ENCODE measurements at places on chromosomes 2 and 18.

DNA sequence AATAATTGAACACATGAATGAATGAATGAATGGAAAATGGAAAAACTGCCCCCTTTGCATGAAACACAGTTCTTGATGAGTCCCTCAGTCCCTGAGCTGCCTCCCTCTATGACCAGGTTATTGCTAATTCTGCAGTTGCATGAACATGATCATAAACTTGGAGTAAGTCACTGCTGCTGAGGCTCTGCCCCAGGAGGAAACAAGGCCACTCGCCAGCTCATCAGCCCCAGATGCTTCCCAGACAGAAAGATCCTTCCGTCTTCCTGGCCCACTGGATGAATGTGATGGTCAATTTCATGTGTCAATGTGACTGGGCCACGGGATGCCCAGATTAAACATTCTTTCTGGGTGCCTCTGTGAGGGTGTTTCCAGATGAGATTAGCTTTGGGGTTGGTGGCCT lies 16.4 kb downstream of the GPR45 start:
- DNase-seq = no peak

- no peak for DNase-seq
Observed at GRCh38 chr2:201854221-201854801, 48.0 kb downstream of the CDK15 start.

DNA sequence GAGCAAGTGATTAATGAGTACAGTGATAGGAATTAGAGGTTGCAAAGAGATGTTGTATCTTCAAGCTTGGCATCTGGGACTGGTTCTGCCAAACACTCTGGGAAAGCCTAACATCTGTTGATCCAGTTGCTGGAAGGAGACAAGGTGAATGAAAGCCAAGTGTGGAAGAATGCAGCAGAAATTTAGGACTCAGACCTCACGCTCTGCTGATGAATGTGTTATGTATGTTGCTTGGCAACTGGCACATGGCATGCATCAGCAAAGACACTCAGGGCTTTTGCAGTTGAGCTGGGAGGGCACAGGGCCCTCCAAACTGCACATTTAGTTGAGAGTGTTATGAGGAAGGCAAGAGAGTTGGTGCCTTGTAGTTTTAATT lies 105.5 kb downstream of the COLEC12 start:
- no peak for DNase-seq

GRCh38 chr2:30253873-30254684 lies 22.7 kb downstream of the LBH start:
- DNase-seq = no peak

DNA sequence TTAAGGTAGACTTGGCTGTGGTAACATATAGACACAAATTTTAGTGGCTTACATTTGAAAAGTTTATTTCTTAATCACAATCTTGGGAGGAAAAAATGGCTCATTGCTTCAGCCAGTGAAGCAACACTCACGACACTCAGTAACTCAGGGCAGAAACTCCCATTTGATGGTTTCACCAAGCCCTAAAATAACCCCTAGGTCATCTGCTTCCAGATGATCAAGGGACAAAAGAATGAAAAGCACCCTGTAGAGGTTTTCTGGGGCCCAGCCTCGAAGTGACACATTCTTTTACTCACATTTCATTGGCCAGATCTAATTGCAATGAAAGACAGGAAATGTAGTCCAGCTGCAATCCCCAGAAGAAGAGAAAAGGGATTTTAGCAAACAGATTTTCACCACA lies 275.9 kb downstream of the TMX3 start:
- DNase-seq = no peak

DNA sequence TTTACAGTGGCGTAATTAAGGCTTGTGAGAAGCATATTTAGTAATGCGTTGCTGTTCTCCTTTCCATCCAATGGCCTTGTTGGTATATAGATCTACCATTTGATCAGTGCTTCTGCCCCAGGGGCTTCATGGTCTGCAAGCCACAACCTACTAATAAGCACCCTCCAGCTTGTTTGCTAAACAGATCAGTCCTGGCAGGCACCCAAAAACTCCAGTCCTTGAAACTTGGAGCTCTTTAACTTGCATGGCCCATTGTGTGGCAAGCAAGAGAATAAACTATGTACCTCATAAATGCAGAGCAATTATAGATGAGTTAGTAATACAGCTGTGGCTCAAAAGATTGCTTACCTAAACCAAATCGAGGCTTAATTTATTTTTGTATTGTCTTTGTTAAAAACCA lies 158.5 kb downstream of the FTCDNL1 start:
- DNase-seq = no peak

- DNase-seq = peak; percentile 95
Observed at GRCh38 chr2:232315049-232315922, 63.3 kb upstream of the ALPP start.

DNA sequence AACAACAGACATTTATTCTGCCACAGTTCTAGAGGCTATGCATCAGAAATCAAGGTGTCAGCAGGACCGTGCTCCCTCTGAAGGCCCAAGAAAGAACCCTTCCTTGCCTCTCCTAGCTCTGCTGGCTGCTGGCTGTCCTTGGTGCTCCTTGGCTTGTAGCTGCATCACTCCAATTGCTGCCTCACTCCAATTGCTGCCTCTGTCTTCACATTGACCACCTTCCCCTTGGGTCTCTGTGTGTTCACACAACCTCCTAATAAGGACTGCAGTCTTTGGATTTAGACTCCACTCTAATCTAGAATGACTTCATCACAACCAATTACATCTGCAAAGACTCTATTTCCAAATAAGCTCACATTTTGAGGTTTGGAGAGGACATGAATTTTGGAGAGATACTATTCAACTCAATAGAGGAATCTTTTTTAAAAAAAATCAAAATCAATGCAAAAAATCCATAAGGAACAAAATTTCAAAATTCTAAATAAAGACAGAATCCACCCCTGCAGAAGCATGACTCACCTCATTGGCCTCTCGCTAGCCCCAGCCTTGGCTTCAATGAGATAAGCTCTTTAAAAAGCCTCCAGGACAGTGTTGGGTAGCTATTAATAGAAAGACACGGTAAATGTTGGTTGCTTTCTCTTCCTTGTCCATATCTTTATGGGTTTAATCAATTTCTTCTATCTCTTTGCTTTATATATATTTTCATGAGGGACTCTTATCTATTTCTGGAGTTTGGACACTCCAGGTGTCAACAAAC lies 267.6 kb upstream of the MGAT5 start:
- no peak for DNase-seq

DNA sequence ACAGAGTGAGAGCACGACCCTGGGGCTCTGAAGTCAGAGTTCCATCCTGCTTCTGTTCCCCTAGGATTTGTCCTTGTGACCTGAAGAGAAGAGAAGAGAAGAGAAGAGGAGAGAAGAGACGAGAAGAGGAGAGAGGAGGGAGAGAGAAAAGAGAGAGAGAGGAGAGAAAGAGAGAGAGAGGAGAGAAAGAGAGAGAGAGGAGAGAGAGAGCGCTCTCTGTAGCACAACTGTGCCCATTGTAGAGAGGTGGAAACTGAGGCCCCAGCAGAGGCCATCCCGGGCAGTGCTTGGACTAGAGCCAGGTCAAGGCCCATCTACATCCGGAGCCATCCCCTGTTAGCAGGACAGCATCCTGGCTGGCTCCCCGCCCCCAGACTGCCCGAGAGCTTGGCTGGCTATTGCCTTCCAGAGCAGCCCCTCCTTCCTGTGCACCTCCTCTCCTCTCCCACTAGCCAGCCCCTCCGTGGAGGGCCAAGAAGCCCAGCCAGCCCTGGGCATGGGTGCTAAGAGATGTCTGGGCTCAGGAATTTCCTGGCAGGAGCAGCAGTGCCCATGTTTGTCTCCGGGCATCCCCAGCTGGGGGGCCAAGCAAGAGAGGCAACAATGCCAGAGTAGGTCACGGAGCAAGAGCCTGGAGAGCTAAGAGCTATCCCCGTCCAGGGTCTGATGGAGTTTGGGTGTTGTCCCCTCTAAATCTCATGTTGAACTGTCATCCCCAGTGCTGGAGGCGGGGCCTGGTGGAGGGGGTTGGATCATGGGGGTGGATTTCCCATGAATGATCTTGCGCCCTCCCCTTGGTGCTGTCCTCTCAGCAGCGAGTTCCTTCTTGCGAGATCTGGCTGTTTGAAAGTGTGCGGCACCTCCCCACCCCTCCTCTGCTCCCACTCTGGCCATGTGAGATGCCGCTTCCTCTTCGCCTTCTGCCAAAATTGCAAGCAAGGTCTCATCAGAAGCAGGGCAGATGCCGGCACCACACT lies 18.2 kb upstream of the GPR55 start:
- DNase-seq = peak; percentile 92

DNA sequence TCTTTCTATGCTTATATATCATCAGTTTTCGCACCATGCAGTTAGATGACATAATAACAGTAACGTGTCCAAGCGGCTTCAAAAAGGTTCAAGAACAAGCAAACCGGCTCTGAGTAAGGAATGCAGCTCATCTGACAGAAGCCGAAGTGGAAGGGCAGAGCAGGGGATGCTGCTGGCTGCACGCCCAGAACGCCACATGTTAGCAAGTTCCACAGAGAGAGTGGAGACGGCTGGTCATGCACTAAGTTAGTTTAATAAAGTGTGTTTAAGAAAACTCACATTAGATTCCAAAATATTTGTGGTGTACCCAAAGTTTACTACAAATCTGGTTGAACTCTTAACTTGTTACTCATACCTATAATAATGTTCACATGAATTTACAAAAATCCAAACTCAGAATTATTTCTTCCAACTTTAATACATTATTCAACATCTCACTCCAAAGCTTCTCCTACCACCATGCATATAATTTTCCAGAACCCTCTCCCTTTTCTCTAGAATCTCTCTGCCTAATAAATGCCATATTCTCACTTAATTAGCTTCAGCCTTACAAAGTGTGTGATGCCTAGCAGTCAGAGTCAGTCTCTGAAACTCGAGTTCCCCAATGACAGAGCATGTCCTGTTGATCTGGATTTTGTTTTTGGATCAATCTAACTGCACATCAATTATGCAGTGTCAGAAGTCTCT lies 170.0 kb downstream of the DNAH7 start:
- DNase-seq = no peak

DNA sequence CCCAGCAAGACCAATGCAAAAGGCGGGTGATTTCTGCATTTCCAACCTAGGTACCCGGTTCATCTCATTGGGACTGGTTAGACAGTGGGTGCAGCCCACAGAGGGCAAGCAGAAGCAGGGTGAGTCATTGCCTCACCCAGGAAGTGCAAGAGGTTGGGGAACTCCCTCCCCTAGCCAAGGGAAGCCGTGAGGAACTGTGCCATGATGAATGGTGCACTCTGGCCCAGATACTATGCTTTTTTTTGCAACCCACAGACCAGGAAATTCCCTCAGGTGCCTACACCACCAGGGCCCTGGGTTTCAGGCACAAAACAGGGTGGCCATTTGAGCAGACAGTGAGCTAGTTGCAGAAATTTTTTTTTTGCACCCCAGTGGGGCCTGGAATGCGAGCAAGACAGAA lies 662.6 kb upstream of the ACVR2A start:
- DNase-seq = peak; percentile 37

GRCh38 chr2:66344087-66344663 lies 90.8 kb upstream of the MEIS1 start:
- DNase-seq = no peak

GRCh38 chr2:689877-690510 lies 12.8 kb upstream of the TMEM18 start:
- DNase-seq = no peak

DNA sequence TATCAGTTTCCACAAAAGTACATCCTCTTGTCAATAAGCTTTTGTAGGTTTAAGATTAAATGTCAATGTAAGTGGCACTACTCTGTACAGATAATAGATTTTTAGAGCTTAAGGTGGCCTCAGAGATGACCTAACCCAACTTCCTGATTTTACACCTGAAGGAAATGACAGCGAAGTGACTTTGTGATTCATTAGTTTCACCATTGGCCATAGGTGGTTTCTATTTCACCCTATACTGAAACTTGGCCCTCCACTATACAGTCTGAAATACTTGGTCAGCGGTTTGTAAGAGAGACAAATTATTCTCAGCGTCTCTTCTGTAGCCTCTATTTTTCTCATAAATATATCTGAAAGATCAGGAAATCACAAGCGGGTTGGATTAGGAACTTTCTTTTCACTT lies 330.4 kb upstream of the FAM98A start:
- no peak for DNase-seq

DNA sequence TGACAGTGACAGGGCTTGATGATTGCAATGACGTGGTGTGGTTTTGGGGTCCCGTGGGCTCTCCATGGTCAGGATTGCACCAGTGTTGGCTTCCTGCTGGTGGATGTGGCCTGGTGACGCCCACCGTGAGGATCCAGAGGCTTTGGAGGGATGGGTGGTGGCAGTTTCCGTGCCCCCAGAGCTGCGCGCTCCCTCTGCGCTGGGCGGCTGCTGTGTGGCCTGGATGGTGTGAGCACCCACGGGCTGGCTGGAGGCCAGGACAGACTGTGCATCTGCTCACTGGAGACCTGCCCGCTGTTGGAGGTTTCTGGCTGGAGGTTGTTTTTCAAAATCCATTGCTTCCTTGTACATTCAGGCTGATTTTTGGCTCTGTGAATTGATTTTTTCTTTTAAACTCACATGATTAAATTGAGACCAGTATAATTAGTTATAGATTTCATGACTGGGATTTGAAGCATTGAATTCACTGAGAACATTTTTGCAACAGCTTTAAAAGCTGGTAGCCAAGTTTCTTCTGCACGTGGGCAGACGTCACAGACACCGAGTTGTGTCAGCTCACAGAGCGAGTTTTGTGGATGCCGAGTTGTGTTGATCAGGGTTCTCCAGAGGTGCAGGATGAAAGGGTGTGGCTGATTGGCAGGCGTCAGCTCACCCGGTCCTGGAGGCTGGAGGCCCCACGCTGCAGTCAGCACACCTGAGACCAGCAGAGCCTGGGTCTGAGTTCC lies 72.7 kb downstream of the KCNG2 start:
- DNase-seq = no peak

DNA sequence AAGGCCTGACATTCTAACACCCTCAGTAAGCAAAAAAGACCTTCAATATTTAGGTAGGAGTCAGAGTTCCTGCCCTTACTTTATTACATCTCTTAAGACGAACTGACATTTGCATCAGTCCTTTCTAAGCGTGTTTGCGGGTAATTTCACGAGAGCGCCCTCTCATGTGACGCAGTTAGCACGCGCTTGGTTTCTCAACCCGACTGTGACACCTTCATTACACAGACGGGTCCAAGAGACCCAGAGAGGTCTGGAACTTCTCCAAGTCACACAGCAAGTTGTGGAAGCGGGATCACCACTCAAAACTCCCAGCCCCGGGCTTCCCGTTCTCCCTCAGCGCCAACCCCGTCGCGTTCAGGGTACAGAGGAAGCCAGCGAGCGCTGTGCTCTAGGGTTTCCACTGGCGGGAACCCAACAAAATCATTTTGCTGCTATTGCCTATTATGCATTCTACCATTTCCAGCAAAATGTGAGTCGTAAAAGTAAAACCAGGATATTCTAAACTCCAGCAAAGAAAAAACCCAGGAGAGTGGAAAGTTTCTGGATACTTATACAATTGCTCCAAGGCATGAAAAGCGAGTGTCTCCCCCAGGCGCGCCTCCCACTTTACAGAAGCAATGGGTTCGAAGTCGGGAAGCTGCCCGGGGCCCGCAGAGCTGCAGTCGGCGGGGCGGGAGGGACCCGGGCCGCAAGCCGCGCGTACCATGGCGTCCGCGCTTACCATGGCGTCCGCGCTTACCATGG lies 601 bp downstream of the ENOSF1 start:
- peak; percentile 92 for DNase-seq

DNA sequence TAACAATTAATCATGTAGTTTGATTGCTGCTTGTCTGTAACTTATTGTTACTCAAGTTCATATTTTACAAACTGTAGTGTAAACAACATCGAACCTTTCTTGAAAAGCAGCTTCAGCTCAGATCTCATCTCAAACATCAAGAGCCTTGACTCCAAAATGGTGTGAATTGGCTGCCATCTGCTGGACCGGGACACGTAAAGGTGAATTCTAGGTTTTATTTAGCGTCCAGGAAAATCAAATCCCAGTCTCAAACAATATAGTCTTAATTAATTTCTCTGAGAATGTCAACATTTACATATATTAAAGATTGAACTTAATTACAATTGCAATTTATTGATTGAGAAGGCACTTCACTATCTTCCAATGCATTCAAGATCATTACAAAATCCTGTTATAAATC lies 453.0 kb downstream of the GALR1 start:
- DNase-seq = no peak

Data from suppressor macrophage treated with lipopolysaccharide for 1 hour (primary cell).